BJ (cell line): ENCODE measurements at places on chromosomes 1 and 21.

DNA sequence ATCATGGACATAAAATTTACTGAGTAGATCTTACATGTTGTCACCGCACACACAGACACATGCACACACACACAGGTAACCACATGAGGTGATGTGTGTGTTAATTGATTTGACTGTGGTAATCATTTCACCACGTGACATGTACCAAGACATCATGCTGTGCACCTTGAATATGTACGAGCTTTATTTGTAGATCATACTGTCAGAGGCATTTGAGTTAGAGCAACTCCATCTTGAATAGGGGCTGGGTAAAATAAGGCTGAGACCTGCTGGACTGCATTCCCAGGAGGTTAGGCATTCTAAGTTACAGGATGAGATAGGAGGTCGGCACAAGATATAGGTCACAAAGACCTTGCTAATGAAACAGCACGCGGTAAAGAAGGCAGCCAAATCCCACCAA is 31.7 kb upstream of the TRIM17 start:
- no peak for DNase-seq

- no peak for DNase-seq
Observed at GRCh38 chr21:35408401-35408800, 359.3 kb upstream of the RUNX1 start.

DNA sequence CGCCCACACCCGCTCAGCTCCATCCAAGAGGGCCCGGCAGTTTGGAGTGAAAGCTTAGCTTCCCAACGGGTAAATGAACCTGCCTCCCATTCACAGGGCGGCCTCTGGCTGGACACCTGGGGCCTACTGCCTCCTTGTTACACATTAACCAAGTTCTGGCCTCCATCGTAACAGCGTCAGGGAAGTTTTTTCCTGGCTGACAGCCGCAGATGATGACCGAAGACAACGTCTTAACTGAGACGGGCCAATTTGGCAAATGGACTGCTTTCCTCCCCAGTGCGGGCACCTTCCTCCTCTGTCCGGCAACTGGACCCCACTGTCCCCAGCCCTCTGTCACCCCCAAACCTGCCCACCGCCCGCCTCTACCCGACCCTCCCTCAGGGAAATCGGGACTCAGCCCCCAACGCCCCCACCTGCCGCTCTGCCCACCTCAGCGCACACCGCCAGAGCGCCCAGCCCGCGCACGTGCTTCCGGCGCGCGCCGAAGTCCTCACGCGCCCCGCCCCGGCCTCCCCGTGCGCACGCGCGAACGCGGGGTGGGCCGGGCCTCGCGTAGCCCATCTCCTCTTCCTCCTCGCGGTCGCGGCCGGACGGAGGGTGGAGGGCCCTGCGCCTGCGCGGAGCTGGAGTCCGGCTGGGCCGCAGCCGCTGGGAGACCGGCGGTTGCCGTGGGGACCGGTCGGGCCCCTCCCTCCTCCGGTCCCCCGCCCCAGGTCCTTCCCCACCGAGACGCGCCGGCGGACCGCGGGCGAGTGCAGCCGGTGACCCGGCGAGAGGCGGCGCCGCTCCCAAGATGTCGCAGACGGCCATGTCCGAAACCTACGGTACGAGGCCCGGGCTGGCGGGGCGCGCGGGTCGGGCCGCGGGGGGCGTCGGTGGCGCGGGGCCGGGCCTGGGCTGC is at the start of gene RAB4A:
Gene RAB4A, plus strand, starts transcription at position 565 of the 901 bp plus-strand sequence. Its CDS starts 229 bp downstream, at position 794.
- peak; percentile 34 for DNase-seq

DNA sequence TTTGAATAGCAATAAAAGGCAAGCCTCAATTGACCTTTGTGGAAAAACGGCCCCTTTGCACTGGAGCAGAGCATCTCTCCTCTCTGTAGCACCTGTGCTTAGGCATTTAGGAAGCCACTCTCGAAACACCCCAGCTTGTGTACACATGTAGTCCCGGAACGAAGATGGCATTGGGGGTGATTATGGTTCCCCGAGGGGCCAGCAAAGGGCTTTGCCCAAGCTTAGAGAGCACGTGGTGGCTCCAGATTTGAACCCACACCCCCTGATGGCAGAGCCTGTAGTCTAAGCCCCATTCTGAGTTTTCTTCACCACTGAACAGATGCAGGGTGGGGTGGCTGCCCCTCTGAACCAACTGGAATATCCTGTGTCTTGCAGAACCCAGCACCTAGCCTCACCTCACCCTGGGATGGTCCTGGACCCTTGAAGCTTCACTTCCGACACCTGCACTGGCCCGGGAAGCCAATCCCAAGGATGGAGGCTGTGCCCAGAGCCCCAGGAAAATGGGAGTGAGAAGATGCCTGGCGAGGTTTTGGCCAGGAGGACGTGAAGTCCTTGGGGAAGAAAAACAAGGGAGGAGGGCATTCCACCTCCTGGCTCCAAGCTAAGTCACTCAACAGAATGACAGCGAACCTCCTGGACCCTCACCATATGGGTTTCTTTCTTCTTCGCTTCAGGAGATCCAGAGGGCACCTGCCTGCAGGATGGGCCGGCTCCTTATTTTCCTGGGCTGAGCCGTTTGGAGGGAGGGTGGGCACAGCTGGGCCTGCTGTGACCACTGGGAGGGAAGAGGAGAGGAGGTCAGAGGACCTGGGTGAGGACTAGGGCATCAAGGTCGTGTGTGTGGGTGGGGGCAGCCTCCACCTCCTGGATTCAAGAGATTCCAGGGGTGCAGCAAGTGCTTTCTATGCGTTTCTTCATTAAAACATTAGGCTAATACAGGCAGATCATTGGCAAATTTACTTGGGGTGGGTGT is 37.7 kb downstream of the IGFN1 start:
- no peak for DNase-seq

DNA sequence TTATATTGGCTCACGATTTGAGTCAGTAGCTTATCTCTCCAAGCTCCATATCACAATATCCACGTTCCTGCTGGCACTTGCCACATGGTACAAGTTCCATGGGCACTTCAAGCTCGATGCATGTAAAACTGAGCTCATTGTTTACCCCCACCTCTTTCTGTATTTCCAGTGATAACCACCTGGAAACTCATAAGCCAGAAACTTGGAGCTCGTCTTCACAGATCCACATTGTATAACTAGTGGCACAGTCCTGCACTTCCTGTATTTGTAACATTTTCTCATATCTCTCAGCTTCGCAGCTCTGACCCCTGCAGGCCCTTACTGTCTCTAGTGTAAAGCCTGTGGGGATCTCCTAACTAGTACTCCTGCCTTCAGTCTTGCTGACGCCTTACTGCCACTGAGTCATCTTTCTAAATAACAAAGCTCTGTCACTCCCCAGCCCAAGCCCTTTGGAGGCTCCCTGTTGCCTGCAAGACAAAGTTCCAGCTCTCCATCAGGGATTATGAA is 6.5 kb upstream of the C2CD4D start:
- no peak for DNase-seq

DNA sequence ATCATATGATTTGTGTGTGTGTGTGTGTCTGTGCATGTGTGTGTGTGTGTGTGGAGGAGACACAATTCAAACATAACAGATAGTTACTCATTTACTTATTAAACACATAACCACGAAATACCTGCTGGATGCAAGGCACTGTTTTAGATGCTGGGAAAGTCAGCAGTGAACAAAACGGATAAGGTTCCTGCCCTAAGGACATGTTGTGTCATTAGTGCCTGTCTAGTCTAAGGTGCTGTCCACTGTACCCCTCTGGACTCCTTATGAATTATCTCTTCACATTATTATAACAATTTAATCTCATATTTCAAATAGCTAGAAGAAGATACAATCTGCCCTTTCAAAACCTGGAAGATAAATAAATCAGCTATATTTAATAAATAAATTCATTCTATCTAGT is 162.4 kb downstream of the PLPPR5 start:
- no peak for DNase-seq

DNA sequence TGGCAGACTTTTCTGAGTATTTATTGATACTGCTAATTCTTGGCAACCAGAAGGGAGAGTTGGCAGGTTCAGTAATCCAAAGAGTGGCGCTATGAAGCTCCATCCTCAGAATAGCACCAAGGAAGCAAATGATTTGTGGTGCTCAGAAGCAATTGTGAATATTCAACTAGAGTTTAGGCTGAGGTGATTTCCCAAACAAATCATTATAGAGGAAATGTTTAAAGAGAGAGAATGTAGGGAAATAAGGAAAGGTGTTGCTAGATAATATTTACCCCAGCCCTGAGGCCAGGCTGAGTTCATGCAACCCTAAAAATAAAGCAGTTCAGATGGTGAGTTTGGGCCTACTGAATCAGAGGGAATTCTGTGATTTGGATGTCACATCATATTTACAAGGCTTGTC is 363.4 kb upstream of the PLXNA2 start:
- DNase-seq, result no peak

DNA sequence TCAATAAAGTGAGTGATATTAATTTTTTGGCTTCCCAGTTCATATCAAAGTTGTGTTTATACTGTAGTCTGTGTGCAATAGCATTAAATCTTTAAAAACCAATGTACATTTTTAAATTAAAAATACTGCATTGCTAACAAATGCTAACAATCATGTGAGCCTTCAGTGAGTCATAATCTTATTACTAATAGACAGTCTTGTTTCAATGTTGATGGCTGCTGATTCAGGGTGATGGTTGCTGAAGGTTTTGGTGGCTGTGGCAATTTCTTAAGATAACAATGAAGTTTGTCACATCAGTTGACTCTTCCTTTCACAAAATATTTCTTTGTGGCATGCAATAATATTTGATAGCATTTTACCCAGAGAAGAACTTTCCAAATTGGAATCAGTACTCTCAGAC is 109.0 kb downstream of the ZMYM4 start:
- DNase-seq, result no peak

GRCh38 chr1:199287206-199287605 is 648.4 kb downstream of the PTPRC start:
- no peak for DNase-seq

GRCh38 chr1:194069168-194069830 is 882.9 kb upstream of the B3GALT2 start:
- DNase-seq, result no peak

GRCh38 chr1:64368344-64368743 is 101.6 kb upstream of the CACHD1 start:
- DNase-seq, result no peak

DNA sequence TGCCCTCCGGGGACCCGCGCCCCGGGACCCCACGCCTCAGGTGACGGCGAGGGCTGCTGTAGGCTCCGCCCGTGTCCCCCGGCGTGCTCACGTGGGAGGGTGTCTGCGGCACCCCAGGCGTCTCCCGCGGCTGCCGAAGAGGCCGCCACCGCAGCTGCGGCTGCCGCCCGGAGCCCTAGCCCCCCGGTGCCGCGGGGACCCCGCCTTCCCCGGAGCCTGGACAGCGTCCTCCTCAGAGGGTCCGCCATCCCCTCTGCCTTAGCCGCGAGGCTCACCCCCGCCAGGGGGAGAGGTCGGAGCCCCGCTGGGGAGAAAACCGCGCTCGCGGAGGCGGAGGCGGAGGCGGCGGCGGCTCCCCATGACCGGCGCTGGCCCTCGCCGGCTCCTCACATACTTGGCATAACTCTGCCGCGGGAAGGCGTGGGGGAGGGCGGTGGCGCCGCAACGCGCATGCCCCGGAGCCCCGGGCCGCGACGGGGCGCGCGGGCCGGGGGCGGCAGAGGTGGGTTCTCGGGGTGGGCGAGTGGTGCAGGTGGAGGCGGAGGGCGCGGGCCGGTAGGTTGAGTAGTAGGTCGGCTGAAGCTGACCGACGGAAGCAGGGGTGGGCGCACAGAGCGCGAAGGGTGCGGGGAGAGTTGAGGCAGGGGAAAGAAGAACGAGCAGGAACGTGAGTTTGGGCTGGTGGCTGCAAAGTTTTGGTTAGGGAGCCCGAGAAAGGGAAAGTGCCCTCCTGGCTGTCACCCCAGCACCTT is 700 bp upstream of the SYDE2 start:
- DNase-seq, result no peak

GRCh38 chr1:65959896-65960567 is 167.3 kb downstream of the PDE4B start:
- no peak for DNase-seq

- DNase-seq, result no peak
Observed at GRCh38 chr1:163537809-163538208, 216.1 kb downstream of the NUF2 start.

DNA sequence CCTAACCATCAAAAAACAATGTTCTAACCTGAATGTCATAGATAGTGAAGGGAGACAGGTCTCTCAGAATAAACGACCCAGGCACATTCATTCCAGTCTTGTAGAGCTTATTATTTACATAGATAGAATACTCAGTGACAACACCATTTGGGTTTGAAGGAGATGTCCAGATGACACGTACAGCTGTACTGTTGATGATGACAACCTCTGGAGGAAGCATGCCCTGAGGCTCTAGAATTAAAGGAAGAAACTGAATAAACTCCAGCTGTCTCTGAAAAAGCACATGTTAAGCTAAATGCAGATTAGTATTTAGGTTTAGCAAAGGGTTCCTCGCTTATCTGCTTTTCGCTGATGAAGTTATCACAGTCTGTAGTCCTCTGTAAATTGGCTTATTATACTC is 277.2 kb downstream of the KCTD3 start:
- DNase-seq, result no peak

DNA sequence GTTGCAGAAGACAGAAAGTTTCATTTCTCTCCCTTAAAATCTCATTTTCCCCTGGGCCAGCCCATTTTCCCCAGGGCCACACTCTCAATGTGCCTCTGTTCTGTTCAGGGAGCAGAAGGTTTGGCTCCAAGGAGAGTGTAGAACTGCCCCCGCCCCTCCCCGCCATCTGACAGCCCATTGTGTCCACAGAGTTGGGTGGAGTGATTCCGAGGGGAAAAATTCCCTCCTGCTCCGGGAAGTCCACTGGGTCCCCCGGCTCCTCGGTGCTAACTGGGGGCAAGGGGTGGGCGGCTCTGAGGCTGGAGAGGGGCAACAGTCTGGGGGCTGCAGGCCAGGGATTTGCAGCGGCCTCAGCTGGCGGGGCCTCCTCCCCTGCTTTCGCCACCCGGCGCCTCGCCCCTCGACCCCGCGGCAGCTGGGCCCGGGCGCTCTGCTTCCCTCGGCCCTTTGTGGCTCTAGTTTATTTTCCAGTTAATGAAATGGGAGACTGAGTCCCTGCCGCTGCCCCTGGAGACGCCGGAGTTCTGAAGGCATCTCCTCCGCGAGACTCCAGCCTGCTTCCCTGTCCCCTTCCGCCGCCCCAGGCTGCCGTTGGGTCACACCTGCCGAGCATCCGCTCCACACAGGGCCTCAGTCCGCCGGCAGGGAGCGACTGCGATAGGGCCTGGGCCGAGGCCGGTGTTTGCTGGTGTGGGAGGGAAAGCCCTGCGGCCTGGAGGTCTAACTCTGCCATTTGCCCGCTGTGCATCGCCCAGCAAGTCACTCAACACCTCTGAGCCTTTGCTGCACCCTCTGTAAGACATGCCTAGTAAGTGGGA is 14.7 kb upstream of the KIRREL1 start:
- DNase-seq, result no peak
